ENCODE measurements at places on chromosomes 4 and X.

DNA sequence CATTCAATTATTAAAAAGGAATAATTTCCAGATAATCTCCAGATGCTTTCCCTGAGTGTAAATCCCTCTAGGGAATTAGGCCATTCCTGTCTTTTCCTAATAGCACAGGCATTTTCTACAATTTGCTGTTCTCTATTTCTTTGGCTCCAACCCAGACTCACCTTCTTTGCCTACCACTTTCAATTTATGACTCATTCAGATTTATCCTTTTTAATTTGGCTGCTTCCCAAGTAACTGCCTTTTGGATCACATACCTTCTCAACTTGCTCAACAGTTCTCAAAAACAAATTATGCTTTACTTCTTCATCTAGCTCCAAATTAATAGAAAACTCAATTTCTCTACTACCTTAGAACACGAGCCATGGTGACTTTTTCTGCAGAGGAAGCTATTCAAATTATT is 1166.3 kb upstream of the PCDH7 start:
- DNase-seq = no peak

GRCh38 chr4:7487998-7488671 is 53.4 kb upstream of the PSAPL1 start:
- no peak for DNase-seq

- DNase-seq = no peak
Measured at GRCh38 chr4:32161392-32161791, 1441.2 kb downstream of the PCDH7 start.

GRCh38 chrX:100695991-100696390 is 35.9 kb downstream of the SYTL4 start:
- no peak for DNase-seq

DNA sequence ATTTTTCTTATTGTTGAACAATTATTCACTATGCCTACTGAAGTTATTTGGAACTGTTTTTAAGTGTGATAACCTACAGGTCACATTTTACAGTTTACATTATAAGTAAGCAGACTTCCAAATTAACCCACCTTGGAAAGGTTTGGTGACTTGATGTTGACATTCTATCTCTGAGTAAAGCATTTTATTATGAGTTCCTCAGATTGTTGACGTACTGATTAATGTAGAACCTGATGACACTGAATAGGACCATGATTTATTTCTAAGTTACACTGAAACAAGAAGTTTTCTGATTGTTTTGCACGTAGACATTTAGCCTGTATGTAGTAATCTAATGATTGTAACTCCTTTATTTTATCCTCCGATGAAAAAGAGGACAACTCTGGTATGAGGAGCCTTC is 17.0 kb upstream of the CXCL3 start:
- DNase-seq = no peak

- DNase-seq = no peak
Measured at GRCh38 chr4:114082348-114082747, 102.9 kb upstream of the ARSJ start.

DNA sequence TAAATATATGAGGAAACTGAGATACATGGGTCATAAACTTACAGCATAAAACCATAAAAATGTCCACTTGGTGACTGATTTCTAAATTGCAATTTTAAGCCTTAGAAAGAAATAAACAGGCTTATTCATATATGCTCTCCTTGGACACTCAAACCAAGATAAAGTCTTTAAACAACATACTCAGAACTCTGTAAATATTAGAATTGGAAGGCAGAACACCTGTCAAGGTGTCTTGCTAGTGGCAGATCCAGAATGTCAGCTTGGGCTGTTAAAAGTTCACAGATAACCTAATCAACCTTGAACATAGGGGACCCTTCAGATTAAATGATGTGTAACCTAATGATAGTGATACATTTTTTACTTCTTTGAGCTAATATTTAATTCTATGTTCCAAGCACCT is 208.1 kb upstream of the ARSJ start:
- DNase-seq = no peak

DNA sequence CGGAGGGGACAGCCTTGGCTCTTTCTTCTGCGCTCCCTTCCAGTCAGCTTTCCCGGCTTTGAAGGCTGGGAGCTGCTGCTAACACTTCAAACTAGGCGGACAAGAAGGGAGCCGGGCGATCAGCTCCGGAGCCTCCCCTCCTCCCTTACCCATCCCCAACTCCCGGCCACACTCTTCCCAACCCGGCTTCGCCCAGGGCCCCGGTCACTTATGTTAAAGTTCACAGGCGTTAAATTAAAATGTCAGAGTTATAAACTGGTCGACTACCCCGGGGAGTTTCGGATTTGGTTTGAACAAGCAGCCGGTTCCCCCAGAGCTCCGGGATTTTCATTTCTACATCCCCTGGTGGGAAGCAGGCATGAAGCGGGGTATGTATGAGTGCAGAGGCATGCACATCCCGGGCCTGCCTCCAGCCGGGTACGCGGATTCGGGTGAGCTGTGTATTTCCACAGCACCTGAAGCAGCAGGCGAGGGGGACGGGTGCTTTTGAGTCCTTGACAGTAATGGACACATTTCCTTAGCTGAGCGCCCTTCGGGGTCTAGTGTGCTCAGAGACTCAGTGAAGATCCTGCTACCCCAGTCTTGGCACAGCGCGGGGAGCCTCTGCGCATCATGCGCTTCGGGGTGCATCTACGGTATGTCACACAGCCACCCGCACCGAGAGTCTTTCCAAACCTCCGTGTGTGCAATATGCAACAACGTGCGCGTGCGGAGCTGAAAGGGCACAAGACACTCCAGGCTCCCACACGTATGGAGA is 880 bp downstream of the UNC5C start:
- DNase-seq = no peak

- no peak for DNase-seq
Measured at GRCh38 chr4:166816890-166817289, 417.4 kb downstream of the SPOCK3 start.

DNA sequence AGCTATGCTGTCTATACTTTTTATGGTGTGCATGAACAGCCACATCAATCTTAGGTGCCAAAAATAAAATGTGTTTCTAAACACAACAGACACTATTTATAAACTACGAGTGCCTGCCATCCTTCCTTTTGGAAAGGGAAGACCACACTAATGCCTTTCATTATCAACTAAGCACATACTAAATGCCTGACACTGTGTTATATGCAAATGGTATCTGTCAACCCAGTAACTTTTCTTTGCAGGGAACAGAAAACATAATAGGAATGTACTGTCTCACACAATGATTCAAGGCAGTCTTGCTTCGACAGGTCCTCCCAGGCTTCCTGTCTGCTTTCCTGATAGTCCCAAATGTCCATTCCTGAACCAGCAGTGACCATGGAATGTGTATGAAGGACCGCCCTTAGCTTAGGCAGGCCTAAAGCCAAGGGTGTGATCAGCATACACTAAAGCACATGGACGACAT is 43.8 kb downstream of the ADGRA3 start:
- no peak for DNase-seq

GRCh38 chr4:16952896-16953630 is 54.6 kb upstream of the LDB2 start:
- no peak for DNase-seq

Measured in stimulated activated CD8-positive, alpha-beta memory T cell treated with anti-CD3 and anti-CD28 coated beads, Interleukin-4, amount 100 ng/mL, for 1 hour (primary cell).